Amygdala (tissue), 56 donors: ENCODE measurements at places on chromosomes 3 and 15.

- no peak for DNase-seq
Measured at GRCh38 chr3:16146015-16146730, 28.3 kb upstream of the GALNT15 start.

- no peak for DNase-seq
Measured at GRCh38 chr3:42960282-42960681, 18.8 kb upstream of the GASK1A start.

- DNase-seq = no peak
Measured at GRCh38 chr15:69299451-69299886, 757 bp downstream of the PAQR5 start.

DNA sequence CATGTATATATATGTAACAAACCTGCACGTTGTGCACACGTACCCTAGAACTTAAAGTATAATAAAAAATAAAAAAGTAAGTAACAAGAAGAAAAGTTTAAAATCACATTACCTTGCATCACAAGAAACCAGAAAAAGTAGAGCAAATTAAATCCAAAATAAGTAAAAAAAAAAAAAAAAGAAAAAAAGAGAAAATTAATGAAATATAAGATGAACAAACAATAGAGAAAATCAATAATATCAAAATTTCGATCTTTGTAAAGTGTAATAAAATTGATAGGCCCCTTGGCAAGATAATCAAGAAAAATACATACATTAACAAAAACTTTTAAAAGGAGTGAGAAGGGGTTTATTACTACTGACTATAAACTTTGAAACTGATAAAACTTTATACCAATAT, 7.4 kb upstream of the BHLHE40 start:
- DNase-seq = no peak

DNA sequence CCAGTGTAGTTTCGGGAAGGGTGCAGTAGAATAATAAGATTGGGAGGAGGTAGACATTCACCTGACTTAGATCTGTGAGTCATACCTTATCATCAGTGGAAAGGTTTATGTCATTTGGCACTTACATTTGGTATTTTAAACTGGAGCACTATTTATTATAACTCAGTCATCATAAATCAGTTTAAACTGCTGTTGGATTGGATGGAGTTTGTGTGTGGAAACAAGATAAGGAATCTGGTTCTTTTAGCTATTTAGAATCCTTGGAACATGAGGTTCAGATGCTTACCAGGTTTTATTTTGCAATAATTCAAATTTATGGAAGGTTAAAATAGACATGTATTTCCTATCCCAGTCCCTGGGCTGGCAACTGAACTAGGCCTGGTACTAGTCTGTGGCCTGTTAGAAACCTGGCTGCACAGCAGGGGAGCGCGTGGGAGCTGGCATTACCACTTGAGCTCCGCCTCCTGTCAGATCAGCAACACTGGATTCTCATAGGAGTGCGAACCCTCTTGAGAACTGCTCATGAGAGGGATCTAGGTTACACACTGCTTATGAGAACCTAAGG, 34.5 kb downstream of the ZFAND6 start:
- no peak for DNase-seq

GRCh38 chr15:77181305-77182074, 110.6 kb upstream of the TSPAN3 start:
- no peak for DNase-seq
